ENCODE measurements at places on chromosomes 11 and 22. TPM values are rescaled to one million over a fixed set of nuclear protein-coding genes. Genes with fewer than 3 reads are reported as not detected.

Gene OR5A1
- total RNA-seq, result not detected

Gene TMPRSS5
- 0.84 TPM for total RNA-seq

Gene FOLR2
- 109 TPM for total RNA-seq

Gene PHLDA2
- total RNA-seq, result not detected

Gene SLC37A2
- total RNA-seq, result 21.9 TPM

Gene DKK3
- total RNA-seq, result 25.1 TPM

Gene TPBGL
- not detected for total RNA-seq

Gene OR8D1
- not detected for total RNA-seq

All from omental fat pad (tissue), 4 donors.